ENCODE measurements at places on chromosomes 2 and 18. TPM values are rescaled to one million over a fixed set of nuclear protein-coding genes. Genes with fewer than 3 reads are reported as not detected.

DNA sequence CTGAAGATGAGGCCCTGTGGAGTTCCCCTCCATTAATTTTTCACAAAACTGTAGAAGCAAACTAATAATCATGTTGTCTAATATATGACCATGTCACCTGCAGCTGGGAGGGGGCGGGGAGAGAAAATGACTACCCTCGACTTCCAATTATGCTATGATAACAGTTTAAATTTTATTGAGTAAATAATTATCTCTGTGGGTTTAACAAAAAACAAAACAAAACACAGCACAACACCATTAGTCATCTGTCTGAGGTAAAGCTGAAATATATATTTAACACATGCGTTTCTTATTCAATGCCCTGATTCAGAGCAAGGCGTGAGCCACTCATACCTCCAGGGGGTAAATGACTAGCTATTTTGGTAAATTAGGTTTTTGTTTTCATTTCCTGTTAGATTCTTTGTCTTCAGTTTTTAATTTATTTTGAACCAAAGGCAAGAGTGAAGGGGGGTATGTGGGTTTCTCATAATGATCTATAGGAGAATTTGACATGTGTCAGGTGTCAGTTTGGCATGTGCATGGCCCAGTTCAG lies 77.4 kb upstream of the ZCCHC2 start:
- no peak for DNase-seq

GRCh38 chr2:96239745-96240264 lies 26.0 kb downstream of the TMEM127 start:
- DNase-seq = no peak

GRCh38 chr2:59217360-59217759 lies 976.2 kb upstream of the FANCL start:
- no peak for DNase-seq

DNA sequence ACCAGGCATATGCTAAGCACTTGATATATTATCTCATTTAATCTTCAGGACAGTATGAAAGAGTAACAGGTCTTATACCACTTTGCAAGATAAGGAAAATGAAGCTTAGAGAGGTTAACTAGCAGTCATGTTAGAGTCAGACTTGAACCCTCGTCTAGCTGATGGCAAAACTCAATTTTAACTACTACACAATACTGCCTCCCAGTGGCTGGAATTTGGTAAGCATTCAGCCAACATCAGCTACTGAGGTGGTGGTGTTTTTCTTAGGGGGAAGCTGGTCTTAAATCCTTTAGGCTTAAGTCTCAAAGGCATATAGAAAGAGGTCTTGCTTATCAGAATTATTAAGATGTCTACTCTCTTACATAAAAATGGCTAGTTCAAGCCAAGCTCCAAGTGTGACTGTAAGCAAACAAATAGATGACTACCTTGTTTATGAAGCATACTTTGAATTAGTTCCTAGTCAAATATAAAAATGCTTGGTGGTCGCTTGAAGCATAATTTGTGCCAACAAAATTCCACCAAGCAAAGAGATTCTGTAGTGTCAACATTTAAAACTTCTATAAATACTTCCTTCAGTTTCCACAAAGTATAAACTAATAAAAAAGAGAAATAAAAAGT lies 325.4 kb upstream of the FIGN start:
- DNase-seq = no peak

GRCh38 chr2:47686018-47686417 lies 96.9 kb upstream of the MSH6 start:
- DNase-seq = no peak

GRCh38 chr2:171957061-171957460 lies 34.8 kb downstream of the HAT1 start:
- DNase-seq = no peak

GRCh38 chr2:174802459-174802858 lies 38.2 kb upstream of the CHRNA1 start:
- DNase-seq = no peak

- no peak for DNase-seq
Measured at GRCh38 chr2:170883683-170884082, 45.4 kb upstream of the GORASP2 start.

- no peak for DNase-seq
Measured at GRCh38 chr2:106192752-106193689, 1.1 kb downstream of the UXS1 start.

The SERPINB4 gene
- 24.4 TPM for total RNA-seq

The CDK15 gene
- 0.23 TPM for total RNA-seq

The UPP2 gene
- total RNA-seq = not detected

The ACMSD gene
- not detected for total RNA-seq

The SOX11 gene
- not detected for total RNA-seq

The IL1R2 gene
- total RNA-seq = 61.7 TPM

Data from esophagus squamous epithelium (tissue), 5 donors.